Stimulated activated CD4-positive, alpha-beta T cell treated with anti-CD3 and anti-CD28 coated beads, Interleukin-1b, Interleukin-23, amount 100 ng/mL, for 1 hour (primary cell): ENCODE measurements at places on chromosomes 12 and 14.

DNA sequence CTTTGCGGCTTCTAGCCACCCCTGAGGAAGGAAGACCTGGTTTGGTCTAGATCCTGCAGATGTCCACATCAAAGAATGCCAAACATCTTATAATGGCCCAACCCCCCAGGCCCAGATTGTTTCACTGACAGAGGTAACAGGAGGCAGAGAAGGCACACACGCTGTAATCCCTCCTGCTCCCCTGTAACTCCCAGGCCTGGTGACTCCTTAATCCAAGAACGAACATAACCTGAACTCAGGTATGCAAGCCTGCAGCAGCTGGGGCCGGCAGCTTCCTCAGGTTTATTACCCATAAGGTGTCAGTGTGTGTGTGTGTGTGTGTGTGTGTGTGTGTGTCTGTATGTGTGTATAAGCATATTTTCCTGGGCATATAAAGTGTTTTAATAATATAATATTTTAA, 52.7 kb downstream of the ERH start:
- no peak for DNase-seq

DNA sequence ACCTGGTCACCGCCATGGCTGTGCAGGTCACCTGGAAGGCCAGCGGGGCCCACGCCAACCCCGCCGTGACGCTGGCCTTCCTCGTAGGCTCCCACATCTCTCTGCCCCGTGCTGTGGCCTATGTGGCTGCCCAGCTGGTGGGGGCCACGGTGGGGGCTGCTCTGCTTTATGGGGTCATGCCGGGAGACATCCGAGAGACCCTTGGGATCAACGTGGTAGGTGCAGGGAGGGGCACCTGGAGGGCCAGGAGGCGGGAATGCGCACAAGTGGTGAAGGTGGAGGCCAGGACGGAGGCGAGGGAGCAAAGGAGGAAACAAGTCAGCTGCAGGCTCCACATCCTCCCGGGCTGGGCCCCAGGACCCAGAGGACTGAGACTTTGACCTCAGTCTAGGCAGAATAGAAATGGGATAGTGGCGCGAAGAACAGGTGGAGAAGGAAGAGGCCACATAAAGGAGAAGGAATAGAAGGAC, 649 bp downstream of the AQP6 start:
- no peak for DNase-seq

DNA sequence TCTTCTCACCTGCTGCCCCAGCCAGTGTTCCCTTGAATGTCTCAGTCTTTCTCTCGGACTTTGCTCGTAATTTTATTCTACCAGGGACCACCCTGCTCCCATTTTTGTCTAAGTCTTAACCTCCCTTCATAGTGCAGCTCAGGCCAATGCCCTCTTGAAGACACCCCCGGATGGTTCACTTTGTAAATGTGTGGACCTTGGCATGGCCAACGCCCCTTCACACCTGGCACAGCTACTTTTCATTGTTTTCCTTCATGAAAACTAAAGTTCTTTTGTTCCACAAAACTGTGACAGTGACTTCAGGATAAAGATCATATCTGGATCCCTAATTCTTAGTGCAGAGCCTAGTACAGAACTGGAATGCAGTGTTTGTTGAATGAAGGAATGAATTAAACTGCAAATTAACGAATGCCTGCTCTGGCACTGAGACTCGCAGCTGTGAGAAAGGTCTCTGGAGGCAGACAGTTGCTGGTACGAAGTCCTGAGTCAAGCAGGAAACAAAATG, 3.5 kb upstream of the RNASE4 start:
- no peak for DNase-seq

- no peak for DNase-seq
Observed at GRCh38 chr12:49052451-49053208, 8.0 kb downstream of the KMT2D start.

DNA sequence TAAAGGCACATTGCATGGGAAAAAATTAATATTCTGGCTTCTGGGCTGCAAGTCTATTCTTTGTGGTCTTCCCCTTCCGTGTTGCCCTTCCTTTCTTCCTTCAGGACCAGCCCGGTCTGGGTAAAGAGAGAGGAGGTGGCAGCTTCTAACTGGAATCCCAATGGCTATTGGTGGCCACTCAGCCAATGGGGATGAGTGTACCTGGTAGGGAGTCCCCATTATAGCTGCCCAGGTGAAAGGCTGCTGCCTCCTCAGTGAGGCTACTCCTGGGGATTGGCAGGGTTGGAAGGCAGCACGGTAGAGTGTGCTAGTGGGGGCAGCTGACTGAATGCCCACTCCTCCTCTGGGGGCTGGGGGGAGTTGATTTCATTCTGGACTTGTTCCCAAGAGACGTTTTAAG, 112.6 kb downstream of the RBM19 start:
- no peak for DNase-seq

GRCh38 chr14:74867673-74868072, 8.3 kb downstream of the PROX2 start:
- no peak for DNase-seq

GRCh38 chr14:69374235-69374634, 23.9 kb downstream of the ERH start:
- no peak for DNase-seq

DNA sequence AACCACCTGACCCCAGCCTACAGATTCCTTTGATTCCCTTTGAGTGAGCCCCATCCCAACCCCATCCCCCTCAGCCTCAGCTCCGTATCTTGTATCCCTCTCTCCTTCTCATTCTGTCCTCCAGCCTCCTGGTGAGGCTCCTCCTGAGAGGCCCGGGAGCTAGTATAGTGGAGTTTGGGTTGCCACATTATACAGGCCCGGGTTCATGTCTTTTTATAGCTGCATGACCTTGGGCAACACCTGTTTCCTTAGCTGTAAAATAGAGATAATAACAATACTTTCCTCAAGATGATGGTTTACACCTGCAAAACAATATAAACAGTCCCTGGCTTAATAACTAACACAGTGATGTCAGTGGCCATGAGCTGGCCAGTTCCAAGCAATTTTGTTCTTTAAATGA, 89.8 kb downstream of the STAB2 start:
- no peak for DNase-seq

DNA sequence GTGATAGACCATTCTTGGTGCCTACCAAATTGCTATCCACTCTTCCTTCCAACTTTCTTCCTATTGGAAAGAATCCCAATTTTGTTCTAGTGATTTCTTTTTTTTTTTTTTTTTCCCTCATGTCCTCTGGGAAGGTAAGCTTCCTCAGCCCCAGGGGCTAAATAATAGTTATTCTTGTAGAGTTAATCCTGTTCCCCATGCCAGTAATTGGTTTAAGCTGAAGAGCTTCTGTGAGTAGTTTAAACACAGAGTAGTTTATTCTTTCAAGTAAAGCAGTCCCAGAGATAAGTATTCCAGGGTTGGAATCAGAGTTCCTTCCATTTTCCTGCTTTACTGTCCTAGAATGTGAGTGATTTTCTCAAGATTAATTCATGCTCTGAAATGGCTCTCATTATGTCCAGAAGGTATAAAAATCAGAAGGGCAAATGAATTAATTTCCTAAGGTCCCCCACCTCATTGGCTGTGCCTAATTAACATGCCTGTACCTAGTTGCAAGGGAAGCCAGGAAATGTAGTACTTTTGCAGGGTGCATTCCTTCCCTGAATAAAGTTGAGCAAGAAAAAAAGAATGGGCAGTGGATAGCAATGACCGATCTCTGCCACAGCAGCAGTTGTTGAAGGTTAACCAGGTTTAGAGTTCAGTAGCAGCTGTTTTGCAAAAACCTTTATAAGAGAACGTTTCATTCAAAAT, 97.8 kb downstream of the PLEKHA5 start:
- no peak for DNase-seq

DNA sequence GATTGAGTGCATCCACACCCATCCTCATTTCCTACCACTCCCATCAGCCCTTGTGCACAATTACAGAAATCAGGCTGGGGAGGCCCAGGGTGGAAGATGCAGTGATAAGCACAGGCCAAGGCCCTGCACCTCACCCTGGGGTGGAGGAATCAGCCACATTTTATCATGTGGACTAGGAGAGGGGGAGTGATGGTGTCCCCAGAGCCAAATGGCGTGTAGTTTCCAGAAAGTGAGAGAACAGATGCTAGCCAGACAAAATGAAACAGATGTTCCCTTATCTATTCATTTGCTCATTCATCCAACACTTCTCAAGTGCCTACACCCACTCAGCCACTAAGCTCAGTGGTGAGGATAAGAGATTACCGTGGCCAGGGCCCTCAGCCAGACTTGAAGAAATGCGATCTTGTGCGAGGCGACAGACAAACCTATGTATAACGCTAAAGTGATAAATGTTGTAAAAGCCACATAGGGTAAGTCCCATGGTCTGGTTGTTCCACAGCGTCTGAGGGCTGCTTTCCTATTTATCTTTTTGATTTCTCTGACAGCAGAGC, 93.6 kb downstream of the STAB2 start:
- no peak for DNase-seq

GRCh38 chr12:55850893-55851292, 8.2 kb upstream of the MMP19 start:
- no peak for DNase-seq

DNA sequence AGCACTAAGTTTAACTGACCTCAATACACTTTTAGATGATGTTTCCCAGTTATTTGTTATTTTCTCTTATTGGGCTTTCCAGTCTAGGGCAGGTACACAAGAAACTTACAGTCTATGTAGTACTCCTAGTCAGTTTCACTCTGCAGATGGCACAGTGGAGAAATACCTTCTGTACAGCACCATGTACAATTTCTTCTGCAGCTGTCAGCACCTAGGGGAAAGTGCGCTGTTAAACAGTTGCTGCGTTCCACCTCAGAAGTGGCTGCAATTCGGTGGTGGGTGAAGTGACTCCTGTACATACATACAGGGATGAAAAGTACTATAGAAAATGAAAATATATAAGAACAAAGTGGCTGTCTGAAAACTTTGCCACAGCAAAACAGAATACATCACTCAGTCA, 48.3 kb downstream of the NOVA1 start:
- no peak for DNase-seq

- DNase-seq = no peak
Observed at GRCh38 chr14:96780500-96780899, 16.7 kb upstream of the VRK1 start.
